ENCODE measurements at places on chromosomes 4 and X. TPM values are rescaled to one million over a fixed set of nuclear protein-coding genes. Genes with fewer than 3 reads are reported as not detected.

Gene PPP1R2C
- total RNA-seq, result not detected

DNA sequence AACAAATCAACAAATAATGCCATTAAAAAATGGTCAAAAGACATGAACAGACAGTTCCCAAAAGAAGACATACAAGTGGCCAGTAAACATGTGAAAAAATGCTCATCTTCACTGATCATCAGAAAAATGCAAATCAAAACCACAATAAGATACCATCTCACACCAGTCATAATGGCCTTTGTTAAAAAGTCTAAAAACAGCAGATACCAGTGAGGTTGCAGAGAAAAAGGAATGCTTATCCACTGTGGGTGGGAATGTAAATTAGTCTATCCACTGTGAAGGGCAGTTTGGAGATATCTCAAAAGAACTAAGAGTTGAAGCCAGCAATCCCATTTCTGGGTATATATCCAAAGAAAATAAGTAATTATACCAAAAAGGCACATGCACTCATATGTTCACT, 668.1 kb upstream of the CPEB2 start:
- H3K36me3 ChIP-seq, result no peaks in the 10 kb centered on the region
- DNase-seq, result no peak
- H3K4me3 ChIP-seq, result no peak overlapping the region
- no peaks in the 10 kb centered on the region for H3K27me3 ChIP-seq
- H3K4me1 ChIP-seq, result no peaks in the 10 kb centered on the region

DNA sequence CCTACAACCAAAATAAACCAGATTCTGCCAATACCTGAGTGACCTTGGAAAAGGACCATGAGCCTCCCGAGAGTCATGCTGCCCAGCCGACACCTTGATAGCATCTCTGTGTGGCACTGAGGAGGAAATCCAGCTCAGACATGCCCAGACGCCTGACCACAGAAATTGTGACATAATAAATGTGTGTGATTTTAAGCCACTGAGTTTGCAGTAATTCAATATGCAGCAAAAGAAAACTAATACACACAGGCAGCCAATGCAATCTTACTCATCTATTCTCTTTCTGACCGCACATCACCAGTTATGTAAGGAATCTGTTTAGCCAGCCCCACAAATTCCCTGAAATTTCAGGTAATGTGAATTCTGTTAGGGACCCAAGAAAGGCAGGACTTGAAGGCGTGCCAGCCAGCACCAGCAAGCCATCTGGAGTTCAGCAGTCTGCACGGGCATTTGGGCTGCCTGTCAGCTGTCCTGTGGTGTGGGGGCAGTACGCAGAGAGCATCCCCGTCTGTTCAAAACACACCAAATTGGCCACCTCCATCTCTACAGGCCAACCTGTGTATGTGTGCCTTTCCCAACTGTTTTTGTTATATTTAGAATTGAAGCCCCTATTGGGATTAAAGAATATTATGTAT, 176.4 kb downstream of the NLGN4X start:
- no peaks in the 10 kb centered on the region for H3K27me3 ChIP-seq
- no peak overlapping the region for H3K4me3 ChIP-seq
- peak; percentile 47 for DNase-seq
- peaks cover 13% of the 10 kb centered on the region for H3K4me1 ChIP-seq
- H3K27ac ChIP-seq, result peak overlapping the region; percentile 30

GRCh38 chr4:176839656-176840055, 46.9 kb upstream of the VEGFC start:
- no peak overlapping the region for H3K27ac ChIP-seq
- no peak overlapping the region for H3K4me3 ChIP-seq
- H3K36me3 ChIP-seq, result no peaks in the 10 kb centered on the region
- H3K4me1 ChIP-seq, result peaks cover 14% of the 10 kb centered on the region
- no peaks in the 10 kb centered on the region for H3K27me3 ChIP-seq

DNA sequence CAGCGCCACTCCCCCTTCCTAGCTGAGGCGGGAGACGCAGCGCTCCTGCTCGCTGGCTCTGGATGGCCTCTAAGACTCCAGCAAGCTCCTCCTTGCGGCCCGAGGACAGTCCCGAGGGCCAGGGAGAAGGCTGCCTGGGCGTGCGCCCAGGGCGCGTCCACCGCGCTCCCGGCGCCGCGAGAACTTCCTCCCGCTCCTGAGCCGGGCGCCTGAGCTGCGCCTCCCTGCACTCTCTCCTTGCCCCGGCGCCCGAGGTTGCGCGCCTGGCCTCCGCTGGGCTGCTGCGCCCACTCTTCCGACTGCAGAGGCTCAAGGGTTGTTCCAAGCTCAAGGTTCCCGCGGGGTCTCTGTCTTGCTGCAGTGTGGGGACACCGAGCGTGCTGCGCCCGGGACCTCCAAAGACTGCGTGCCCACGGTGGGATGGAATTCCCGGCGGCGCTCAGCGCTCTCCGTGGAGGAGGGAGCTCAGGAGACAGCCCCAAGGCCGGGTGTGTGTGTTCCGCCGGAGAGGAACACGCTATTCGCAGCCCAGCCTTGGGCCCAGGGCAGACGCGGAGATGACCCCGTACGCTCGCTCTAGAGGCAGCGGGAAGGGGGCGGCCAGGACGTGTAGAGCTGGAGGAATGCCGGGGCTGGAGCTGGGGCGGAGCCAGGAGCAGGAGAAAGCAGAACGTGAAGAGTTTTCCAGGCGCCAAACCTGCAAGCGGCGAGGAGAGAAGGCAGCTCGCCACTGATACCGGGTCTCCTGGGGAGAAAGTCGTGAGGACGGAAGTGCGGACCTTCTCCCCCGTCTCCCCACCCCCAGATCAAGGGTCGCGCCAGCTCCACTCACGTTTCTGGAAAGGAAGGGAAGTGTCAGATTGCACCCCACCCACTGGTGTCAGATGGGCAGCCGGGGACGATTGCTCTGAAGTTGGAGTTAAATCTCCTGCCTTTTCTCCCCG, at the start of gene ARHGAP6:
Gene ARHGAP6, minus strand, starts transcription at position 753 of the 944 bp plus-strand sequence. CDS start 1,092 bp downstream, outside the sequence.
- peak within 1 kb of the TSS; percentile 64 for H3K4me3 ChIP-seq
- peak within 1 kb of the TSS; percentile 10 for H3K27ac ChIP-seq
- no peaks in the 10 kb centered on the region for H3K4me1 ChIP-seq
- no peaks in the 10 kb centered on the region for H3K27me3 ChIP-seq
- peak; percentile 82 for DNase-seq

- H3K27ac ChIP-seq, result no peak overlapping the region
- no peaks in the 10 kb centered on the region for H3K36me3 ChIP-seq
- peaks cover 3% of the 10 kb centered on the region for H3K4me1 ChIP-seq
These were observed 2.8 kb downstream of the AREG start for GRCh38 chr4:74447636-74448233.

DNA sequence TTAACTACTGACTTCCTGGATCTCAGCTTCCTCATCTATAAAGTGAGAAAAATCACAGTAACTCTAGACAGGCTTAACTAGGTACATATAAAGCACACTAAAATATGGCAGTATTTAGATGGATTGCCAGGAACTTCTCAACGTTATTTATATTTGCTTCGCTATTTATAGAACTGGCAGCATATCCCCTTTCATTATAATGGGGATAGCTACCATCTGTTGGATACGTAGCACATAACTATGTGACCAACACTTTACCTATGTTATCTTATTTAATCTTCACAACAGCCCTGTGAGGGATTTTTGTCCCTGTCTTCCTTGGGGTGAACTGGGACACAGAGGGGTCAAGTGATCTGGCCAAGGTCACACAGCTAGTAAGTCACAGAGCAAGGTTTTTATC, 64.6 kb downstream of the ENPEP start:
- H3K4me1 ChIP-seq, result peaks cover 11% of the 10 kb centered on the region
- DNase-seq, result peak; percentile 31
- H3K27ac ChIP-seq, result no peak overlapping the region
- no peaks in the 10 kb centered on the region for H3K27me3 ChIP-seq

DNA sequence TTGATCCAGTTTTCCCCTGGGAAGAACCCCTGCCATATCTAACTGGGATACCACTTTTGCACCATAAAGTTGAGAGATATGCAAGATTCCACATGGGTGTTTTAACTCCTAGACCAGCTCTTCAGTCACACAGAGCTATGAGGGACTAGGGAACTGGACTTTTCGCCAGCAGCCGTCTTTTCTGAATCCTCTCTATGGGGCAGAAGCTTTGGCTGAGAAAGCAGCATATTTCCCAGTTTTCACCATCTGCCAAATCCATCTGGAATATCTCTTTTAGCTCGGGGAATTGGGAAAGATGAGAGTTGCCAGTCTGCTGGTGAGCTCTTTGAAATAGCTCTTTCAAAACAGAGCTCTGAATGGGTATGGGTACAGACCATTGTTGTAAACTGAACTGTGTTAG, 20.9 kb downstream of the APOOL start:
- no peak overlapping the region for H3K4me3 ChIP-seq
- no peaks in the 10 kb centered on the region for H3K36me3 ChIP-seq
- DNase-seq, result no peak
